Activated T-helper 1 cell treated with Interleukin-2 at 50 U/mL for 16 hours (primary cell): ENCODE measurements at places on chromosomes 12 and 14.

- no peak for DNase-seq
Measured at GRCh38 chr14:105476097-105476830, 1.6 kb downstream of the CRIP2 start.

GRCh38 chr14:68966872-68967301 is 12.2 kb downstream of the ACTN1 start:
- no peak for DNase-seq

DNA sequence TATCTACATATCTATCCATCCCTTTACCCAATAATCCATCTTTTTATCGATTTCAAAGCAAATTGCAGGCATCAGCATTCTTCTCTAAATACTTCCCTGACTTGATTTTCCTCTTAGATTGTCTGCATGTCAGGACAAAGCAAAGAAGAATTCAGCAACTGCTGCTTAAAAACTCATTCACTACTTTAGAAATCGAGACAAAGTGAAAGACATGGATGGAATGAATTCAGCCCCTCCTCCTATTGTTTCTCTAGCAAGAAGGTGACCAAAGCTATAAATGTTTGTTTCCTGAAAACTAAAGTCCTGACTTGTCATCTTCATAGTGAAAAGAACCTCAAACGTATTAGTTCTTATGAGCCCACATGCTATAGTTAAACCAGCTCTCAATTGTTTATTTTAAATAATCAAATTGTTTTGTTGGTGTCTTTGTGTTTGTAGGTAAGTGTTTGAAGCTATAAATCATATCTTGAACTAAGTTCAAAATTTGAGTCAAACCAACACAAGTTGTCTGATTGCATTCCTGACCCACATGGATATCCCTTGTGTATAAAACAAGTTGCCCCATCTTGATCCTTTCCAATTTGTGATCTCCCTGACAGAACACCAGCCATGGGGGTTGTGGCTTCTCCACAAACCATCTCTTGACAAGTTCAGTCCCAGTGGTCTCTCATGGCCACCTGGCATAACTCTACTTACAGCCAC is 58.6 kb upstream of the ARHGAP5 start:
- DNase-seq = no peak

- DNase-seq = no peak
Measured at GRCh38 chr12:50112456-50113218, 601 bp downstream of the COX14 start.

- no peak for DNase-seq
Measured at GRCh38 chr14:41636492-41637392, 30.1 kb downstream of the LRFN5 start.

DNA sequence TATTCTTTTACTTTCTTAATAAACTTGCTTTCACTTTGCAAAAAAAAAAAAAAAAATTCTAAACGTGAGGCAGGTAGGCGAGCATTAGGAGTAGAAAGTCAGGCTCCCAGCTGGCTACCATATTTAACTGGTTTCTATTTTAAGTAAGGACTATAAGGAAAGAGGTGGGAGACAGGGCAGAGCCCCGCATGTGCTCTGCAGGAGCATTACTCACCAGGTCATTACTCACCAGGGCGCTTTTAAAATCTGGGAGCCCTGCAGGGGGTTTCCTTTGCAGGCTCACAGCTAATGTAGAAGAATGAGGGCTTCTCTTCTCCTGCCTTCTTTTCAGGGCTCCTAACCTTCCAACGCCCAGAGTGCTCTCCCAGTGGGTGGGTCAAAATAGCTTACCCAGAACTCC is 14.0 kb upstream of the DPF3 start:
- DNase-seq = no peak

DNA sequence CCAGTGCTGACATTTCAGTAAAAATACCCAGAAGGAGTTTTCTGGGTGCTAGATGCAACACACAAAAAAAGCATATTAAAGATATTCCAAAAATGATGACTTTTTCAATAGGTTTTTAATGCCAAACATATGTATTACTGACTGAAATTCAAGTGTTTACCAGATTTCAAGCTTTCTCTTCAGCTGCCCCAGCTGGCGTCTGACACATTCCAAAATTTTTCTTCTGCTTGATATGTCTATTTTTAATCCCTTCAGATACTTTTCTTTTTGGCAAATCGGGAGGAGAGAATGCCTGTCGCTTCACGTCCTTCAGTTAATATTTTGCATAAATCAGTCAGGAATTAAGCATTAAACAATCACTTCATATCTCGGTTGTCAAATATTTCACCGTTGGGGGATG is 7.1 kb upstream of the CCDC60 start:
- no peak for DNase-seq

GRCh38 chr12:120376416-120376815 is 7.5 kb upstream of the MSI1 start:
- DNase-seq = no peak

GRCh38 chr14:29311983-29312382 is 545.4 kb downstream of the FOXG1 start:
- no peak for DNase-seq

DNA sequence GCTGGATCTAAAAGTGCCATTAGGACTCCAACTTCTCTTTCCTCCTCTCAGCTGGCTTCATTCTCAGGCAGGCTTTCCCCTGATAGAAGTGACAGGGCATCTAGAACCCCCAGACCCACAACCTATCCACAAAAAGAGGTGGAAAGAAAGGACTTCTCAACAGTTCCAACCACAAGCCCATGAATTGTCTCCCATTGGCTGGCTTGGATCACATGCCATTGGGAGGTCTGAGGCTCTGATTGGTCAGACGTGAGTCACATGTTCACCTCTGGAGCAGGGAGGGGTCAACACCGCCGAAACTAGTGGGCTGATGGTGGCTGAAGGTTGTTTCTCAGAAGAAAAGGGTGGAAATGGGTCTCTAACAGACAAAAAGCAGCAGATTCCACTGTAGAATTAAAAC is 47.2 kb downstream of the DRAM1 start:
- no peak for DNase-seq
